NCI-H345 (cell line): ENCODE measurements at places on chromosomes 2 and 18.

DNA sequence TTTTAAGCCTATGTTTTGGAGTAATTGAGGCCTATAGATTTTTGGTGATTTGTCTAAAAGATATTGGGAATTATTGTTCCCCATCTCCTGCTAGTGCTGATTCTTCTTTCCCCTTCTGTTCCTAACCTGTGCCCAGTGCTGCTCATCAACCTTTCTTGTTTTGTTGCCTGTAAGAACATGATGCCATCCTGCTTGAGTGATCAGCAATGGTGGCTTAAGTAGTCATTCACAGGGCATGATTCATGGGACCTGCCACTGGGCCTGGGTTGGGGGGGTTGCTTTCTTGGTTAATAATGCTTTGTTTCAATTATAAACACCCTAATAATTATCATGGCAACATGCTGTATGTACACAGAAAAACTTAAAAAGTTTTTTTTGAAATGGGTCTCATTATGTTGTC, 562.9 kb upstream of the SETBP1 start:
- DNase-seq, result no peak

- DNase-seq, result no peak
These were observed 217.1 kb upstream of the DLGAP1 start for GRCh38 chr18:4672162-4672561.

GRCh38 chr2:182912518-182912915, 46.1 kb upstream of the FRZB start:
- DNase-seq, result no peak

DNA sequence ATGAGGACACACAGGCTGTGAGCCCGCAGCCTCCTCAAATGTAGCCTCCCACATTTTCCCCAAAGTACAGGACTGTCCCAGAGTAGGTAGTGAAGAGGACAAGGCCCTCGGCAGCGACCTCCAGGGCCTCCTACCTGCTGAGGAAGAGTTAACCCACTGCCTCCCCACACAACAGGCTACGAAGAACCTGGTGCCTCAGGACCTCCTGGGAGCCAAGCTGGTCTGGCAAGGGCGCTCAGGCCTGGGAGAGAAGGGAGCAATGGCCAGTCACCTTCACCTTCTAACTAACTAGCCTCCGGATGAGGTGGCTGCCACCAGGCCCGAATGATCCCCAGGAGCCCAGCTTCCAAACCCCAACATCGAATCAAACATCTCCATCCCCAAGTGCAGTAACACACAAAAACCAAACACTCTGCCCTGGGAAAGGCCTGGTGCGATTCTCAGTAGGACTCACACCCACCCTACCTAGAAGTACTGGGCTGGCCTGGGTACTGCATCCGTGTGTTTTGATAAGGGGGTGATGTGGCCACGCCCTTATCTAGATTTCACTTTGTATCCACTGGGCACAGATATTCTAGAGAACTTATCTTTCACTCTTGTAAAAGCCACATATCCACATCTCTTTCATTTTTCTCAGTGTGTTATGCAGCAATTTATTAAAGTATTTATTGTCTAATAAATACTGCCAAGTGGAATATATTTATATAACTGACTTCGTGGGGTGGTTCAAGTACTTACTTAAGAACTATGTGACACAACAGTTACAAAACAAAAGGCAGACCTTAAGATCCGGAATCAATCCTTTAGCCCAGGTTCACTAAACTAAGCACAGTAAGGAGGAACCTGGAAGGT, 9.7 kb downstream of the ERFE start:
- no peak for DNase-seq

- DNase-seq, result no peak
These were observed 152.3 kb downstream of the MEIS1 start for GRCh38 chr2:66587216-66587615.

DNA sequence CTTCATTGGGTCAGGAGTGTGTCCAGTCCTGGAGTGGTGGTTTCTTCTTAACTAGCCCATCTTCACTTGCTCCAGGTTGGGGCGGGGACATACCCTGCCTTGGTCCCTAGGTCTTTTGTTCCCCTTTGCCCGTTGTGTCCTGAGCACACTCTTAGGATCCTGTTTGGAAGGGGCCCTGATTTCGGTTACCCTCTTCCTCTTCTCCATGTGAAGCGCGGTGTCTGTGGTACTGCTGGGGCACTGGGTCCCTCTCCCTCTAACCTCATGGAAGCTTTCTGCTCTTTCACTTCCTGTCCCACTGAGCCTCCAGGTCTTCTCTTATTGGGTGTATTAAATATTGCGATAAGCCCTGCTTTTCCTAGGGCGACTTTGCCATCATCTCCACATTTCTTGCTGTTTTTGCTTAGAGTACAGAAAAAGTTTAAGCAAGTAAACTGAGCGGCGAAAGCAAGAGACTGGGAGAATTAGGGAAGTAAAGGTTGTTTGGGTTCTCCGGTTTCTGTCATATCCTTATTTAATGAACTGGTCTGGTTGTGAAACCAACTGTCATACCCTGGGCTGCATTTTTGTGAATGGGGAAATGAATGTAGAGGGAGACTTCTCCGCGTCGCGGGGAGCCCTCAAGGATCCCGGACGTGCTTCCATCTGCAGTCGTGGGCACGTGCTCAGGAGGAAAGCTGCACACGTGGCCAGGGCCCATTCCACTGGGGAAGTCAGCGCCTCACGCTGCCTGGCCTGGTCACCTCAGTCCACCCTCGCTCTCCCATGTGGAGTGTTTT, 73.8 kb upstream of the B3GNT7 start:
- no peak for DNase-seq

- no peak for DNase-seq
These were observed 57.5 kb downstream of the UBE2E3 start for GRCh38 chr2:181037922-181038321.

DNA sequence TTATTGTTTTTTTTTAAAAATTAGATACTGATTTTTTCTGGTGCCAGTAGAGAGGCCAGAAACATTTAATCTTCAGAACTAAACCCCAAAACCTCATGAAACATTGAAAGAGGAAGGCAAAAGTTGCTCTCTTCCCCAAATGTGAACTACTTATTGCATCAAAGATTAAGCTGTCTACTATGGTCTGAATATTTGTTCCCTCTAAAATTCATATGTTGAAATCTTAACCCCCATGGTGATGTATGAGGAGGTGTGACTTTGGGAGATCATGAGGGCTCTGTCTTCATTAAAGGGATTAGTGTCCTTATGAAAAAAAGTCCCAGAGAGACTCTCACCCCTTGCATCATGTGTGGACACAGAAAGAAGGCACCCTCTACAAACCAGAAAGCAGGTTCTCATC, 28.2 kb upstream of the SLC8A1 start:
- no peak for DNase-seq

DNA sequence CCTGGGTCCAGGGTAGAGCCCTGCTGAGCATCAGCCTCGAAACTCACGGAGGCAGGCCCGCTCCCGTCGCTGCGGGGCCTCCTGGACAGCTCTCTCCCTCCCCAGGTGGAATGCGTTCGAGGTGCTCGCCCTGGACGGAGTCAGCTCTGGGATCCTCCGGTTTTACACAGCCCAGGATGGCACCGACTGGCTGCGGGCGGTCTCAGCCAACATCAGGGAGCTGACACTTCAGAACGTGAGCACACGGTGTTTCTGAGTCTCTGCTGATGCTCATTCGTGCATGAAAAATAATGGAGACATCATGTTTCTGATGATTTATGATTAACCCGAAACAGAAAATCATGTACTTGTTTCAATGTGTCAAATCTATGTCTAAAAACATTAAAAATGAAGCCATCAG, 175.5 kb upstream of the TPO start:
- DNase-seq, result no peak

DNA sequence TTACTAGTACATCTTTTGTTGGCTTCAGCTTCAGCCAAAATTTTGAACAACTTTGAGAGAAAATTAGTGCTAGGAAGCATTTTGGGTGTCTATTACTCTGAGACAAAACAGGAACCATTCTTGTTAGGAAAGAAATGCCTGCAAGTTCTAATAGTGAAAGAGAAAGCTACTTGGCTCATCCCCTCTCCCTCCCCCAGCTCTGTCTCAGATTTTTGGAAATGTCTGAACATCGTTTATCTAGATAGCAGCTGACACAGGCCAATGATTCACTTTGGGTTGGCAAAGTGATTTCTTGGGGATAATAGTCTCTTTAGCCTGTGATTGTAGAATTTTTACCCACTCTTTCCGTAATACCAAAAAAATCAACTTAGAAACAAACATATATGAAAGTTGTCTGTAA, 42.3 kb upstream of the PTPRM start:
- DNase-seq, result no peak

- no peak for DNase-seq
These were observed 136.2 kb upstream of the ATP5MC3 start for GRCh38 chr2:175317751-175318150.

GRCh38 chr2:215071676-215072075, 66.8 kb downstream of the ABCA12 start:
- DNase-seq, result no peak

DNA sequence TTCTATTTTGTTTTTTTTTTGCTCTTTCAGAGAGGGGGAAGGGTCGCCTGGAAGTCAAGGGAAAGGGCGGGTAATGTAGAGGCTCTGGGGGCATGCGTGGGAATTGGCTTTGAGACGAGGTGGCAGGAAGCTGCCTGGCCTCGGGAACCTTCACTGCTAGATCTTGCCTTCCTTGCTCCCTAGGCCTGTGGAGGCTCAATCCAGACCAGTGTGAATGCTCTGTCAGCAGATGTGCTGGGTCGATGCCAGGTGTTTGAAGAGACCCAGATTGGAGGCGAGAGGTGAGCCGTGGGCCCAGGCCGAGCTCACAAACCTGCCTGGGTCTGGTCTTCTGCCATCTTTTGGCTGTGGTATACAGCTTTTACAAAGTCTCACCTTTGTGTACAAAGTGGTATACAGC, 15.5 kb downstream of the CCT7 start:
- DNase-seq, result no peak

- DNase-seq, result peak; percentile 69
These were observed 38.4 kb downstream of the PAX8 start for GRCh38 chr2:113240150-113240914.

DNA sequence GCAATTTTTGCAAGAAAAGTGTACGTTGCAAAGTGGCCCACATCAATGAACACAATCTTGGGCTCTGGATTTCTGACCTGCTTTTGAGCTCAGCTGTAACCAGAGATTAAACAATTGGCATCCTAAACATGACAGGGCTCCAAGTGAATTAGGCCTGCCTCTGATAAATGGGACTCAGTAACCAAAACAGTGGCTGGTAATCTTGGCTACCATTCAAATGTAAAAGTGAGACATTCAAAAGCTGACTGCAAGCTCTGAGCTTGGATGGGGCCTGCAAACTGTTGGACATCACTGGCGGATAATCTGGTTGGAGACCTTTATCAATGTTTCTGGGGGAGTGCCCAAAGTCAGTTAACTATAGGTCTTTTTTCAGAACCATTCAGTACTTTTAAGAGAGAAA, 160.7 kb downstream of the RAB3GAP1 start:
- DNase-seq, result no peak

- peak; percentile 62 for DNase-seq
These were observed at the start of gene DOCK10 for GRCh38 chr2:225041851-225042799. Gene DOCK10, minus strand, starts transcription at chr2:225042468. Its CDS starts 94 bp downstream, at chr2:225042374.

GRCh38 chr2:191115391-191115790, 35.4 kb downstream of the STAT4 start:
- DNase-seq, result no peak

GRCh38 chr18:80229766-80230745, 17.3 kb downstream of the PARD6G start:
- DNase-seq, result no peak

DNA sequence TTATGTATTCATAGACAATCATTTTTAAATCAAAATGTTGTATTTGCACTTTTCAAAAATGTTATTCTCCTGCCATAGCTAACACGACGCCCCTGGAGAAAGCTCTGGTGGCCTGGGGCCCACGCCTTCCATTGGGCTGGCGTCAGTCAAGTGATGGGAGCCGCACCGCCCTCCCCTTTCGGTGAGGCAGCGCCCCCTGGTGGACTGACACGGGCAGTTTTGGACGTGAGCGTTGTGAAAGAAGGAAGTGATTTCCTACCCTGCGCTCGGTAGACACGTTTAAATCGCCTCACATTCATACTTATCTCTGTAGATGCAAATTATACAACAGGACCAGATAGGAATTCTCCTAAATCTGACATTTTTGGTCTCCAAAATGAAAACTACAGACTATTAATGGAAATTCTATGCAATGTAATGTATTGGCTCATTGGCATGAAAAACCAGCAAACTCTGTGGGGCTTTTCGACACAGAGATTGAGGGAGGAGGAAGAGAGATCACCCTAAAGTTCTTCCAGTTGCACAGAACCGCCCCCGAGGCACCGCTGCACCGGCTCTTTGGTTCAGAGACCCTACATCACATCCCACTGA, 326.2 kb upstream of the SOX11 start:
- peak; percentile 55 for DNase-seq

GRCh38 chr18:12408247-12408869, 629 bp downstream of the PRELID3A start:
- DNase-seq, result peak; percentile 31

- no peak for DNase-seq
These were observed 525 bp upstream of the MAL start for GRCh38 chr2:95024960-95025405.

- no peak for DNase-seq
These were observed 123.0 kb upstream of the PKDCC start for GRCh38 chr2:41924709-41925408.

GRCh38 chr2:159144776-159145614, 141.5 kb downstream of the WDSUB1 start:
- DNase-seq, result no peak

DNA sequence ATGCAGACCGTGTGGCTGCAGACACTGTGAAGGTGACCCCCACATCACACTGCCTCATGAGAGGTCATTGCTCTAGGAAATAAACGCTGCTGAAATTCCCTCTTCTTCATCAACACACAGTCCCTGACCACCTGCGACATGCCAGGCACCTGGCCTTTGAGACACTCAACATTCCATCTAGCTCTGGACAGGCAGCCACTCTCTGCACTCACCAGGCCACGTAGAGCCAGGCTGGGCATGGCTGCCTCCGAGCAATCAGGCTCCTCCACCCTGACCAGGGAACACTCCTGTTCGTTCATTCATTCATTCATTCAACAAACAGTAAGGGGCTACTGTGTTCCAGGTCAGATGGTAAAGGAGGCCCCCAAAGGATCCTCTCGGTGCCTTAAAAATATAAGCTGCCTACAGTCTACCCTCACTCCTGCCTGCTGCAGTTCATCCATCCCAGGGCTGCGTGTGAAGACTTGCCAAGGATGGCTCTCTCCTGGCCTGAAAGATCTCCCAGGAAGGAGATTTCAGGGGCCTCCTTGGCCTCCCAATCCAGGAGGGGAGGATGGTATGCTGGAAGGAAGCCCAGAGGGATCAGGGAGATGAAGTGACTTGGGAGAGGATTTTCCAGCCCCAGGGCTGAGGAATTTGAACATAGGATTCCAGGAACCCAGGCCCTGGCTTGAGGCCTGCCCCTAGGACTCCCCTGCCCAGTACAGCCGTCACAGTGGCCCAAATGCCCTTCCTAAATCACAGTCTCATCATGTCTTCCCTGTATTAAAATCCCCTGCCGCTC, 66.7 kb downstream of the TNS1 start:
- DNase-seq, result no peak

DNA sequence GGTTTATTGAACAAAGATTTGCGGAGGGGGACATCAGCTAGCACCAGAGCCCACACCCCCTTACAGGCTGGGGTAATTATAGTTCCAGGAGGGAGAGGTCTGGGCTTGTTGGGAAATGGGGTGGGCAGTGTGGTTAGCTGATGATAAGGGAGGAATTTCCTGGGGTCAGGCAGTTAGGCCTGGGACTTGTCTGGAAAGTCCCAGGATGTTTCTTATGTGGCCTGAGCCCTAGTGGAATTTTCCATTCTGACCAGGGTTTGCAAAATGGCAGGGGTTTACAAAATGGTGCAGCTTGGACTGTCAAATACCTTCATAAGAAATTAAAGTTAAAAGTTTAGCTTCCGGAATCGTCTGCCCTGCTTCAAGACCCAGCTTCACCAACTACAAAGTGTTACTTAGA, 199.1 kb downstream of the FBXO15 start:
- no peak for DNase-seq

- DNase-seq, result no peak
These were observed 239.0 kb upstream of the SMAD7 start for GRCh38 chr18:49189772-49190171.
